ENCODE measurements at places on chromosomes 2 and 18.

DNA sequence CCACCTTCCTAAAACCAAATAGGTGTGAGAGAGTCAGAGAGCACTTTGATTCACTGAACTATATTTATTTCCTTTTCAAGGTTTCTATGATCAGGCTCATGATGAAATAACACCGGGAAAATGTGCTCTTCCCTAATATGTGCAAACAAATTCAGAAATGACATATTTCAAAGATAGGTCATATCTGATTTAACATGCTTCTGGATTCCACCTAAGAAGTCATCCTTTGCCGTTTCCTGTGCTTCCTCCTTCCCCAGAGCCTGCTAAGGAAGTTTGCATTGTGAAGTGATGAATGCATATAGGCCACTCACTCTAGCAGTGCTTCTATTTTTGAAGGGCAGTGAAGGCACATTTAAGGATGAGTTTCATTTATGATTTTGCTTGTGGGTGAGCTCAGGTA lies 327.6 kb downstream of the TDRD15 start:
- DNase-seq = no peak

- no peak for DNase-seq
These were observed 160.8 kb downstream of the PMAIP1 start for GRCh38 chr18:60060578-60060977.

DNA sequence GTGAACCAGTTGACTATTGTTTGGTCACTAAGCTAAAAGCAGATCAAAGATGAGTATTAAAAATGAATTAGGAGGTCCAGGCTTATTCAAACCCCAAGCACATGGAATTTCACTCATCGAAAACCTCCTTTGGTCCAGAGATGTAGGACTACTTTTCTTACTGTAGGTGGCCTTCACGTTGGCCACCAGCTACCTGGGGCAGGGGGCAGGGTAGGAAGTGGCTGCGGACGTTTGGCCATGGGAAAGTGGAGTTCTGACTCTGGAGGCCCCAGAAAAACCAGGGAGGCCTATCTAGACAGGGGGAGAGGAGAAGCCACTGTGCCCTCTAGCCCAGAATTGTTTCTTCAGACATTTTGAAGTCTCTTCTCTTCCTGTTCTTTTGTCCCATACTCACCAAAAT lies 31.8 kb upstream of the CABLES1 start:
- no peak for DNase-seq

DNA sequence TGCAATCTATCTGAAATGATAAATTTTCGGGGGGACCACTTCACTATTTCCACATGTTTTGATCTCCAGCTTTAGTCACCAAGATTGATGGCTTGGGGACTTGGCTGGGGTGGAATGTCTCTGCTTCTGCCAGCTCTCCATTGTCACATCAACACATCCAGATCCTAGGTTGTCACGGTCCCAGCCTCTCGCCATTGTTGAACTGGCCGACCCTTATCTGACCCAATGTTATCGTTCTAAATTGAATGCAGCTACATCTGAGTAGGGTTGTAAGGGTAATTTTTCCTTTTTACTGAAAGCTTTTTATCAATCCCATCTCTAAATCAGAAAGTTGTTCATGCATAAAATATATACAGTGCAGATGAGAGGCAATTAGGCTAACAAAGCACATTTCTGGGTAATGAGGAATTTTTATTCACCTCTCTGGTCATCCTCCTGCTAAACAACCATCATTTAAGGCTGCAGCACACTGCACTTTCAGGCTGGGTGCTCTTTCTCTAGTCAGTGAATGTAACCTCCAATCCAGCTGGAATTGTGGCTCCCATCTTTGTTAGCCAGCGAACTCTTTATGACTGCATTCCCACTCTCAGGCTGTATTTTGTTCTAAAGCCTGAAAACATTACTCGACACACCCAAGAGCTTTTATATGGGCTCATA lies 128.2 kb downstream of the COL4A4 start:
- no peak for DNase-seq

GRCh38 chr2:164456619-164457018 lies 164.7 kb downstream of the GRB14 start:
- no peak for DNase-seq

DNA sequence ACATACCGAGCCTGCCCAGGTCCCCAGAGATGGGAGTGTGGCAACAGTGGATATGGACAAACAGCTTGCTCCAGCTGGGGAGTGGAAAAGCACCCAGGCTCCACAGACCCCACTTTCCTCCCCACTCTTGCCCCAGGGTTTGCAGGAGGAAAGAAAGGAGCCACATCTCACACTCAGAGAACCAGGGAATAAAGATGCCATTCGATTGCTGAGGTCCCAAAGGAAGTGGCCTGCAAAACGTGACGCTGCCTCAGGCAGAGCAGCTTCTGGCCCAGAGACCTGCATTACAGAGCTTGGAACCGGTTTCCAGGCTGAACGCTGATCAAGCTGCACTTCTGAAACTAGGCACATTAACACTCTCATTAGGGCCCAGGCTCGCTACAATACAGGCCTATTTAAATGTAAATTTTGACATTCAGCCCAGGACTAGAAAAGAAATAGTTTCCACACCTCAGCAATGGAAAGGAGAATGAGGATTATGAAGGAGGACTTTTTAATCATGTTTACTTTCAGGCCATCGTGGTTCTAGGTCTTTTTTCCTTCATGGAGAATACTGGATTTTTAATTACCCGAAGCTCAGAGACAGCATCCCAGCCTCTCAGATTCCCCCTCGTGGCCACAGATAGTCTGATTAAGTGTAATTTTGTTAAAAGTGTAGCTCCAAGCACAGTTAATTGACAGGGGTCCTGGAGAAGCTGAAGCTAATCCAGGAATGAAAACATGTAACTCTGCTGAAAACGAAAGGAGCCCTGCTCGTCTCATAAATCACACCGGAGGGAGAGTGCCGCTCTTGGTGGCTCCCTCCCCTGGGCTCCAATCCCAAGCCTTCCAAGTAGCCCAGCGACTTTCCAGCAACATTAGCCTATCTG lies 221.3 kb upstream of the RAB6C start:
- DNase-seq = no peak

DNA sequence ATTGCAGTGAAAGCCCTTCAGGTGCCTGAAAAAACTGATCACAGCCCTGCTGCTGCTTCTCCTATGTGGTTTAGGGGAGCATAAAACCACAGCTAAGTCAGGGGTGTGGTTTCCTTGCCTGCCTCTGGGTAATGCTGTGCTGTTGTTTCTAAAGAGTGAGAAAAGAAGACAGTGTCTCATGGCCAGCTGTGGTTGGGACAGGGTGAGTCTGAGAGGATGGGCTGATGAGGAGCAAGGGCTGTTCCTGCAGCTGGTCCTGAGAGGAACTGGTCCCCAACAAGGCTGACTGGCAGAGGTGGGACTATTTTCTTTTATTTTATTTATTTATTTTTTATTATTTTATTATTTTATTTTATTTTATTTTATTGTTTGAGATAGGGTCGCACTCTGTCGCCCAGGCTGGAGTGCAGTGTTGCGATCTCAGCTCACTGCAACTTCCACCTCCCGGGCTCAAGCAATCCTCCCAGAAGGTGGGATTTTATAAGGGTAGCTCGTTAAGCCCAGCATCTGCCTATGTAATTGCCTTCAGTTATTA lies 236.7 kb downstream of the FHOD3 start:
- DNase-seq = no peak

Data from KG1 (cell line).